Gastrocnemius medialis (tissue), 4 donors: ENCODE measurements at places on chromosomes 16 and 17.

DNA sequence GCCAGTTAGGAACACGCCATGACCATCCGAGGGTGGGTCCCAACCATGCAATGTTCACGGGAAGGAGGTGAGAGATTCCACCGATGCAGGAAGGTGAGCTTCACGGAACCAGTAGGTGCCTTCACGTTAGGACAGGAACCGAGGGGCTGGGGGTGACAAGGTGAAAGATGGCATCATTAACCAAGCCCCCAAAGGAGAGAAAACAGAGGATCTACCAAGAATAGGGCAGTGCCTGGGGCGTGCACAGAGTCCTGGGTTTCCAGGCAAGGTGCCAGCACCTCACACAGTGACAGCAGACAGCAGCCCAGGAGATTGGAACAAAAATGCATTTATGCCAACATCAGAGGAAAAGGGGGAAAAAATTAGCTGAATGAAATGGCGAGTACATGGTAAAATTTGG lies 137.9 kb downstream of the GSG1L start:
- H3K27me3 ChIP-seq, result peaks cover 4% of the 10 kb centered on the region
- H3K27ac ChIP-seq, result no peak overlapping the region
- no peaks in the 10 kb centered on the region for H3K4me1 ChIP-seq
- no peak for DNase-seq

DNA sequence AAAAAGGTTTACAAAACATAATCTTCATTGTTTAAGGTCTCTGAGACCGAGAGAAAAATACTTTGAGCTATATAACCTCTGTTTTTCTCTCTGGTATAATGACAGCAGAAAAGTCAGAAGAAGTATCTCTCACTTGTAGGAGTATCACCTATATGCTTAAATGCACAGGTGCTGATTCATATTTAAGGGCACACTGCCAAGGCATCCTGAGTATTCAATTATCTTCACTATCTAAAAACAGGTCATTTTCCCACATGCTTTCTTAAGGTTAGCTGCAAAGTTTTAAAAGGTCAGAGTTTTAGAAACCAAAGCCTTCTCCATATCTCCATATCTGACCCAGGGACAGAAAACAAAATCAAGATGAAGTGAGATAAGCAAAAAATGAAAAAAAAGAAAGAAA lies 99.3 kb upstream of the C17orf78 start:
- H3K27ac ChIP-seq, result no peak overlapping the region
- no peaks in the 10 kb centered on the region for H3K4me1 ChIP-seq
- H3K27me3 ChIP-seq, result no peaks in the 10 kb centered on the region
- no peaks in the 10 kb centered on the region for H3K36me3 ChIP-seq
- no peak overlapping the region for H3K4me3 ChIP-seq
- DNase-seq, result no peak

DNA sequence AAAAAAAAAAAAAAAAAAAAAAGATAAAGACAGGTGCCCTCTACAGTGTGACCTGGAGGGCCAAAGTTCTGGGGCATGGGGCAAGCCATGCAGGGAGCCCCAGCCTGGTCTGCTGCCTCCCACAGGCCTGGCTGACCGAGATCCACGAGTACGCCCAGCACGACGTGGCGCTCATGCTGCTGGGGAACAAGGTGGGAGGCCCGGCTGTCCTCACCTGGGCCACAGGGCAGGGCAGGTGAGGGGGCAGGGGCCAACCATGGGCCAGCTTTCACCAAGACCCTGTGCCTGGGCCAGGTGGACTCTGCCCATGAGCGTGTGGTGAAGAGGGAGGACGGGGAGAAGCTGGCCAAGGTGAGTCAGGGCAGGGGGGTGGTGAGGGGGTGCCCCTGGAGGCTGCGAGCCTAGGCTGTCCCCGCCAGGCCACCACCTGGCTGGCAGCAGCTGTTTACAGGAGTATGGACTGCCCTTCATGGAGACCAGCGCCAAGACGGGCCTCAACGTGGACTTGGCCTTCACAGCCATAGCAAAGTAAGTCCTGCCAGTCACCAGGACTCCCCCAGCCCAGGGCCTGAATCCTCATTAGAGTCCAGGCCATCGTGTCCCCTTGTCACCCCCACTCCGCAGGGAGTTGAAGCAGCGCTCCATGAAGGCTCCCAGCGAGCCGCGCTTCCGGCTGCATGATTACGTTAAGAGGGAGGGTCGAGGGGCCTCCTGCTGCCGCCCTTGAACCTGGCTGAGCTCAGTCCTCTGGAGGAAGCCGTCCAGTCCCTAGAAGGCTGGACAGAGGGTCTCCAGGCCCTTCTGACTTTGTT lies 2.7 kb upstream of the TRAF7 start:
- peaks cover 66% of the 10 kb centered on the region for H3K4me1 ChIP-seq
- no peaks in the 10 kb centered on the region for H3K36me3 ChIP-seq
- peak overlapping the region; percentile 60 for H3K4me3 ChIP-seq
- H3K27me3 ChIP-seq, result no peaks in the 10 kb centered on the region
- DNase-seq, result no peak

DNA sequence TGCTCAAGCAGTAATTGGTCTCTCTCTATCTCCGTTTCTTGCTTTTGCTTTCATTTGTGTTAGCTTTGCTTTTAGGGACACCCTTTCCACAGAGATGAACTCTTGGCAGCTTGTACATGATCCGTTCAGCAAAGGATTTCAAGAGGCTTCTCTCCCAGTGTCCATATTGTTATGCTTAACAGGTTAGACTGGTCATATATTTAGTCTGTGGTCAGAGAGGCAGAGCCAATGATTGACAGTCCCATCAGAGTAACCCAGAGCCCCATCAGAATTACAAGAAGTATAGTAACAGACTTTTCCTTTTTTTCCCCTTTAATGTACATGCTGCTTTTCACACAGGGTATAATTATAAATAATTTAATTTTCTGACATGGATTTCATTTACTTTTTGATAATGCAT lies 34.4 kb downstream of the GDPD1 start:
- peaks cover 5% of the 10 kb centered on the region for H3K36me3 ChIP-seq
- no peak for DNase-seq
- no peaks in the 10 kb centered on the region for H3K27me3 ChIP-seq
- no peak overlapping the region for H3K27ac ChIP-seq
- H3K4me3 ChIP-seq, result no peak overlapping the region

DNA sequence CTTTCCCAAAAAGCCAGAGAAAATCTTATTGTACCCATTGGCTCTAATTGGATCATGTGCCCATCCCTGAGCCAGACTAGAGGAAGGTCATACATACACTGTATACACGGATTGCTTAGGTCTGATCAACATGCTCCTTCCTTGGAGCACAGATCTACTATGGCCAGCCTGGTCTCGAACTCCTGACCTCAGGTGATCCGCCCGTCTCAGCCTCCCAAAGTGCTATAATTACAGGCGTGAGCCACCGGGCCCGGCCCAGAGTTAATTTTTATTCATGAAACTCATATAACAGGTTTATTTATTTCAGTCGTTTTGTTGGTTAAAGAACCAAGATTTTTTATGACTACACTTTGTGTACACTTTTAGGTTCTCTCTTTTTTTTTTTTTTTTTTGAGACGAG lies 1.2 kb upstream of the TAOK1 start:
- no peak overlapping the region for H3K4me3 ChIP-seq
- peaks cover 44% of the 10 kb centered on the region for H3K4me1 ChIP-seq
- H3K27me3 ChIP-seq, result no peaks in the 10 kb centered on the region
- no peaks in the 10 kb centered on the region for H3K36me3 ChIP-seq
- no peak overlapping the region for H3K27ac ChIP-seq
- no peak for DNase-seq
